ENCODE measurements at places on chromosomes 2 and 18. TPM values are rescaled to one million over a fixed set of nuclear protein-coding genes. Genes with fewer than 3 reads are reported as not detected.

GRCh38 chr2:216632346-216632951, 771 bp upstream of the IGFBP2 start:
- peak overlapping the region; percentile 41 for H3K4me3 ChIP-seq
- H3K36me3 ChIP-seq, result no peaks in the 10 kb centered on the region
- H3K27ac ChIP-seq, result no peak overlapping the region
- no peak for DNase-seq
- H3K27me3 ChIP-seq, result no peaks in the 10 kb centered on the region

- no peak for DNase-seq
- no peak overlapping the region for H3K27ac ChIP-seq
- no peaks in the 10 kb centered on the region for H3K27me3 ChIP-seq
- H3K36me3 ChIP-seq, result no peaks in the 10 kb centered on the region
- no peaks in the 10 kb centered on the region for H3K4me1 ChIP-seq
Observed at GRCh38 chr2:217650716-217651360, 352.0 kb downstream of the TNS1 start.

- H3K27me3 ChIP-seq, result no peaks in the 10 kb centered on the region
- H3K4me3 ChIP-seq, result peak within 1 kb of the TSS; percentile 28
- H3K4me1 ChIP-seq, result no peaks in the 10 kb centered on the region
- no peaks in the 10 kb centered on the region for H3K36me3 ChIP-seq
Observed at GRCh38 chr18:50819728-50820378, at the start of gene MRO. MRO (minus strand) TSS chr18:50820016; CDS start chr18:50809400, 10,616 bp downstream.

GRCh38 chr2:11175293-11175795, 20.1 kb downstream of the SLC66A3 start:
- H3K27me3 ChIP-seq, result no peaks in the 10 kb centered on the region
- DNase-seq, result no peak
- H3K36me3 ChIP-seq, result no peaks in the 10 kb centered on the region

- H3K36me3 ChIP-seq, result no peaks in the 10 kb centered on the region
- no peak for DNase-seq
- H3K4me1 ChIP-seq, result no peaks in the 10 kb centered on the region
- H3K27me3 ChIP-seq, result no peaks in the 10 kb centered on the region
- H3K4me3 ChIP-seq, result peak overlapping the region; percentile 77
- H3K27ac ChIP-seq, result no peak overlapping the region
Observed at GRCh38 chr18:11982981-11983380, 1.7 kb downstream of the IMPA2 start.

DNA sequence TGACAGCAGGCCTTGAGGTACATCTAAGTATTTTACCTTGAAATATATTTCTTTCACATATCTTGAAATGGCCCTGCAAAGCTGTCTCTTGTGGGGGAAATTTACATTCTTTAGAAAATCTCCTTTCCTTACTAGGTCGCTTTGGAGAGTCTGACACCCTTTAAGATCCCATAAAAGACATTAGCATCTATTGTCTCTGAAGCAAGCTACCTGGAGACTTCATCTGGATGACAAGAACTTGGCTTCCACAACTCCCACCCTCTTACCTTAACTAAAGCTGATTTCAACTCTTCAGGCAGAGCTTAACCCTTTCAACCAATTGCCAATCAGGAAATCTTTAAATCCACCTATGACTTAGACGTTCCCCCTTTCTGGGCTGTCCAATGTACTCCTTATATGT, 219.3 kb downstream of the PIEZO2 start:
- no peak overlapping the region for H3K27ac ChIP-seq
- no peaks in the 10 kb centered on the region for H3K27me3 ChIP-seq
- no peak for DNase-seq

DNA sequence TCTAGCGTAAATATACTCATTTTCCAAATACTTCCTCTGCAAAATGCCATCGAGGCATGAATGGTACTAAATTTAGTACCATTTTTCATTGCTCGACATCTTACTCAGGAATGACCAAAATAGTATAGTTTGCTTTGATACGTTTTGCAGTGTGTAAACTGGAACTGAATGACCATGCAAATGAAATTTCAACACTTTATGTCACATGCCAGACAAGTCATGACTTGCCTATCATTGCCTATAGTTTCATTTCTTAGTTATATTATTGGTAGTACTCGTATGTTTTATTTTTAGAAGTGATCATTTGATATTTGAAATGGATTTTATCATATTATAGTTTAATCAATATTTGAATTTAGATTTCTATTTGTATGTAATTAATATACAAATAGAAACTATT, 9.1 kb downstream of the MSTN start:
- H3K36me3 ChIP-seq, result no peaks in the 10 kb centered on the region
- H3K4me3 ChIP-seq, result no peak overlapping the region
- no peaks in the 10 kb centered on the region for H3K27me3 ChIP-seq

DNA sequence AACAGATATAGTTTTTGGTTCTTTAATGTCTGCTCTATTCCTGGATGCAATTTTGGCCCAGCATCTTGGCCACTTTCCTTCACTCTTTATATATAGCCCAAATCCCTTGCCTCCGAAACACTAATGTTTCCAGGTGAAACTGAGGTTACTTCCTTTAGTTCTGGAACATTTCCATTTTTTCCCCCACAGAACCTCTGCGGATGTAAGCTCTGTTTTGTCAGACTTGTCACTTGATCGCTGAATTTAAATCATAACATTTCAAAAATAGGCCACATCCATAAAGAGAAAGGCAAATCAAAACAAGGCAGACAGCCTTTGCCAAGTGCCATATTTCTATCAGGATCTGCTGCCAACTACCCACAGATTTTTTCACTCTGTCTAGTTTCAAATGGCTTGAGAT, 115.1 kb downstream of the ANKRD44 start:
- DNase-seq, result no peak
- no peak overlapping the region for H3K27ac ChIP-seq
- H3K36me3 ChIP-seq, result no peaks in the 10 kb centered on the region

DNA sequence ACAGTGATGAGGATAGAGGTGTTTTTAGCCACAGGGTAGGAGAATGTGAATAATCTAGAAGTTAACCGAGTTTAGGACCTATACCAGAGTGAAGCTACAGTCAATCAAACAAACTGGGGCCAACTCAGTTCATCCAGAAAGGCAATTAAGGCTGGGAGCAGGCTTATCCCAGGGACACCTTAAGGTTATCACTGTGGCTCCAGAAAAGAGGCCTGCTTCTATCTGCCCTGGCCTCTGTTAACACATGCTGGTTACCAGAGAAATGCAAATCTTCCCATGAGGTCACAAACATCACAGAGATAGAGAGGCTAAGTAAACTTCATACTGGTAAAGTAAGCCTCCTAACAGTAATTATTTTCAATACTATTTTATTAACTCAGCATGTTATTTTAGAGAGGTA, 93.2 kb upstream of the GRB14 start:
- H3K4me1 ChIP-seq, result peaks cover 62% of the 10 kb centered on the region
- no peak for DNase-seq
- peak overlapping the region; percentile 95 for H3K27ac ChIP-seq
- H3K36me3 ChIP-seq, result no peaks in the 10 kb centered on the region
- H3K27me3 ChIP-seq, result no peaks in the 10 kb centered on the region

- H3K4me1 ChIP-seq, result no peaks in the 10 kb centered on the region
Observed at GRCh38 chr18:38902796-38903195, 1337.2 kb upstream of the CELF4 start.

DNA sequence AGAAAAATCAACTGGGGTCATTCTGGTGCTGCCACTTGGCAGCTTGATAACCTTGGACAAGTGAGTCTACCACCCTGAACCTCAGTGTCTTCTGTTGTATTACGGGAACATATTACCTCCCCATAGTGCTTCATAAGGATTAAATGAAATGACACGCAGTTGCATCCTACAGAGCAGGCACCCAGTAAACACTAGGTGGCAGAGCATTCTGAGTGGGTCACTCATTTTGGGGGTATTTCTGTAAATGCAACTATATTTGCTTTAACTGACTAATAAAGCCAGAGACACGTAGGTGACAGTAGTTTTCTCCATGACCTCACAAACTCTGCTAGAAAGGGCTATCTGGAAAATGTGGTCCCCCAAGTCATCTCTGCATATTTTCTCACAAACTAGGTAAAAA, 4.7 kb downstream of the CD226 start:
- H3K4me3 ChIP-seq, result no peak overlapping the region
- H3K36me3 ChIP-seq, result no peaks in the 10 kb centered on the region
- no peaks in the 10 kb centered on the region for H3K27me3 ChIP-seq
- no peak overlapping the region for H3K27ac ChIP-seq

DNA sequence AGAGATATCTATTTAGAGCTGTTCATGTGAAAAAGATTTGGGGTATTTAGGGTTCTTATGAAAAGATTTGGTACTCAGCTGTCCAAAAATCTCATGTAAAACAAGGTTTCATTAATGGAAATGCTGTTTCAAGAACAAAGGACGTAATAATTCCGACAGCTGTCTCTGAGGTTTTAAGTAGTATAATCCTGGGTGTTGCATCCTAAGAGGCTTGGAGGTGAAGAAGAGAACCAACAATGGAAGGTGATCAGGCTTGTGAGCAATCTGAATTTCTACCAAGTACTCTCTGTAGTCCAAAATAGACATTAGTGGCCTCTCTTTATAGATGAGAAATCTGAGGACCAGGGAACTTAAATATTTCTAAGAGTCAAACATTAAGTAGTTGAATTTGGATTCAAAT, 205.1 kb downstream of the BABAM2 start:
- H3K36me3 ChIP-seq, result no peaks in the 10 kb centered on the region
- no peaks in the 10 kb centered on the region for H3K4me1 ChIP-seq
- no peaks in the 10 kb centered on the region for H3K27me3 ChIP-seq

DNA sequence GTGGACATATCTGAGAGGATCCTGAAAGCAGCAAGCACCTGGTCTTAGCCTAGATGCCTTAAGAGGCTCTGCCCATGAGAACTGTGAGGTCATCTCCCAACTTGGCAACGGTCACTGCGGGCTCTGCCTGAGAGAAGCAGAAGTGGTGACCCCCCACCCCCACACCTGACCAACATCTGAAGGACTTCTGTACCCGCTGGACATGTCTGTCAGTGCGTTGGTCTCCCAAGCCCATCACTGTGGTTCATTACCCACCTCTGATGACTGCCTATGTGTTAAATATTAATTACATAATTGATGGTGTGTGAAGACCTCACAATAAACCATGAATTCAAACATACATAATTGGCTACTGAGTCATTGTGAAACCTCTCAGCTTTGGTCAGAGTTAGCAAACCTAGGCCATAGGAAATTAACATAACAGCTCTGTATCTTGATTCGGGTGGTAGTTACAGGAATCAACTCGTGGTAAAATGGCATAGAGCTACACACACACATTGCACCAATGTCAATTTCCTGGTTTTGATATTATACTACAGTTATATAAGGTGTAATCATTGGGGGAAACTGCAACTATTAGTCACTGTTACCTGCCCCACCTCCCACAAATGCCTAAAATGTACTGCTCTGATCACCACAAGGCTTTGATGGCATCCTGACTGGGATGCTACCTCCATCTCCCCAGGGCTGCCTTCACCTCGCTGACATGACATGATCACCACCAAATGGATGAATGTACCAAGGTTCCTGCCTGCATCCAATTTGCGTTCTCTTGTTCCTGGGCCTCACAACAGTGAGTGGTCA, 4.3 kb upstream of the GALNT1 start:
- H3K27ac ChIP-seq, result no peak overlapping the region
- no peaks in the 10 kb centered on the region for H3K36me3 ChIP-seq
- H3K27me3 ChIP-seq, result no peaks in the 10 kb centered on the region
- no peak overlapping the region for H3K4me3 ChIP-seq

GRCh38 chr2:39772812-39773152, 6.3 kb downstream of the THUMPD2 start:
- H3K36me3 ChIP-seq, result peaks cover 7% of the 10 kb centered on the region
- no peak overlapping the region for H3K27ac ChIP-seq
- no peaks in the 10 kb centered on the region for H3K27me3 ChIP-seq
- DNase-seq, result no peak
- H3K4me1 ChIP-seq, result no peaks in the 10 kb centered on the region

UGT1A6 gene
- total RNA-seq, result 174 TPM

RIOK3 gene
- 50.7 TPM for total RNA-seq

HOXD11 gene
- total RNA-seq, result not detected

ATOH8 gene
- total RNA-seq, result 5.3 TPM

ACMSD gene
- total RNA-seq, result 38.3 TPM

KCNIP3 gene
- total RNA-seq, result 3.3 TPM

MC4R gene
- not detected for total RNA-seq

Data from right lobe of liver (tissue), 6 donors.